ENCODE measurements at places on chromosomes 4 and X.
A peak's percentile ranks its signal among the peaks of the same experiment; 100 is the strongest.

DNA sequence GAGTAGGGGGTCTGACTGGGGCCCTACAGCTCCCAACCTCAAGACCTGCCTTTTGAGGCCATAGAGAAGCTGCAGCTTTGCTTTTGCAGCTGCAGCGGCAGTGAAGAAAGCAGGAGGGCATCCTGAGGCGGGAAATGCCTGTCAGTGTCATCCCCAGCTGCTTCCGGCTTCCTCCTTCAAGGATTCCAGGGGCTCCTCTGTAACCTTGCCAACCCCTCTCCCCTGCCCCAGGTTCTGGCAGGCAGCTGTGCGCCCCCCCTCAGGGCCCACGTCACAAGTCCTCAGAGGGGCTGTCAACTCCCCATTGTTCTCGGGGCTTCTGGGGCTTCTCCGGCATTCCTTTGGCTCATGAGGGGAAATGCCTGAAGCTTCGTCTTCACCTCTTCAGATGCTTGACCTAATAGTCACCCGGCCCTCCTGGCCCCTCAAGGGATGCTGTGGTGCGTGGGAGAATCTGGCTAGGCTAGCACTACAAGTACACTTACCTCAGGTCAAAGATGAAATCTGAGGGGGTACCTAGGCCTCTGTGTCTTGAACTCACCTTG, 31.9 kb downstream of the APLN start:
- DNase-seq = peak; percentile 86

GRCh38 chrX:37599729-37600128, 28.3 kb downstream of the LANCL3 start:
- DNase-seq = no peak

DNA sequence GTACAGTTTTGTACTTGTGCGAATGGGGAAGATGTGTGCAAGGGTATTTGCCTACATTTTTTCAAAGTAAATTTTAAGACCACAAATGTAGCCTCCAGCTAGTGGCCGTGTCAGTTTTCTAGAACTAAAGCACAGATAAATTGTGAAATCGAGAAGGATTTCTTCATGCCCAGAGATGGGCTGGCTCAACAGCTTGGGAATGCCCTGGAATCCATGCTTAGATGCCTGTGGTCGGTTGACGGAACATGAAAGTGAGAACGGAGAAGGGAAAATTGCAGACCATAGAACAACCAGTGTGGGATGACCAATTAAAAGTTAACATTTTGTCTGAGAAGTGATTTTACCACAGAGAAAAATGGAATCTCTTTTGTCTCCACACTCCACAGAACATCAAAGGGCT, 73.2 kb upstream of the VCX2 start:
- DNase-seq = no peak

DNA sequence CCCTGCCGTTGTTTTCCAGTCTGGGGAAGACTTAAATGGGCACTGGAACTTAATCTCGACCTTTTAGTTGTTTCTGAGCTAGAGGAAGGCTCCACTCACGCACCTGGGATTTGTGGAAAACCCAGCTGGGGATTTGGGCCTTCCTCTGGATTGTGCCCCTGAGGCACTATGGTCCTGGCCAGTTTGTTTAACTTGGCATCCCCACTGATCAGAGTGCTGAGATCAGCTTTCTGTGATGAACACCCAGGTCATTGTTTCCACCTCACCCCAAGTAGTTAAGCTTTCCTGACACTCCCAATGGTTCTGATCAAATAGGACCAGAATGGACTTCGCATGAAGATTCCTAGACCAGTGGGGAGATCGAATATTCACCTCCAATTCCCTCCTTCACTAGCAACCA, 20.5 kb upstream of the NAP1L5 start:
- DNase-seq = no peak

GRCh38 chr4:74540193-74540592, 95.3 kb downstream of the AREG start:
- DNase-seq = peak; percentile 67

DNA sequence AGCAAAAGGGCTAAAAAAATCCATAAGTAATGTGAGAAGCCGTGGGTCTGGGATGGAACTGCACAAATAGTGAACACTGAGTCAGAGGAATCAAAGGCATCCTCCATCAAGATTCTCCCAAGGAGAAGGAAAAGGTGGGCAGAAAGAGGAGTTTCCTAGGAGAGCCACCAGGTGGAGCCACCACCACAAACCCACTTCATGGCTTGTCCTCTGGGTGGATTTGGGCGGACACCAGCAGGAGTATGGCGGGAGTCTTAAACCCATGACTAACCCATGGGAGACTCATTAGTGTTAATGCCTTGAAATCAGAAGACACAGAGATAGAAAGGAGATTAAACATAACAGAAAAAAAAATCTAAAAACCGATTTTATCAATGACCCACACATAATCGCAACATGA, 147.7 kb downstream of the SH3KBP1 start:
- peak; percentile 78 for DNase-seq

DNA sequence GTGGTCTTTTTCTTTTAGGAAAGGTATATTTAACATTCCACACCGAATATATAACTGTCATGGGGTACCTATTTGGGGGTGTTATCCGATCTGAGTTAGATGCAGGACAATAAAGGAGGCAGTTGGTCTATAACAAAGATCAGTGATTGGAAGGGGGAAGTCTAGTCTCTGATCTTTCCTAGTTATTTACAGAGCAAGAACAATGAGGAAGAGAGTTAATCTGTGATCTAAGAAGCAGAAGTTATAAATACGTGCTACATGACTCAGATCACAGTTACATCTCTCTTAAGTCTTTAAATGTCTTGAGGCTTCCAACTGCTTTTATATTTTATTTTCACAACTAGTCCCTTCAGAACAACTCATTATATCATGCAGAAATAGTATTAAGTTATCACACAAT, 33.2 kb upstream of the ARMCX4 start:
- DNase-seq = no peak

- DNase-seq = no peak
These were observed 106.2 kb downstream of the FAM9B start for GRCh38 chrX:8927701-8928100.

- DNase-seq = peak; percentile 50
These were observed 204.9 kb upstream of the PPARGC1A start for GRCh38 chr4:24094726-24095125.

DNA sequence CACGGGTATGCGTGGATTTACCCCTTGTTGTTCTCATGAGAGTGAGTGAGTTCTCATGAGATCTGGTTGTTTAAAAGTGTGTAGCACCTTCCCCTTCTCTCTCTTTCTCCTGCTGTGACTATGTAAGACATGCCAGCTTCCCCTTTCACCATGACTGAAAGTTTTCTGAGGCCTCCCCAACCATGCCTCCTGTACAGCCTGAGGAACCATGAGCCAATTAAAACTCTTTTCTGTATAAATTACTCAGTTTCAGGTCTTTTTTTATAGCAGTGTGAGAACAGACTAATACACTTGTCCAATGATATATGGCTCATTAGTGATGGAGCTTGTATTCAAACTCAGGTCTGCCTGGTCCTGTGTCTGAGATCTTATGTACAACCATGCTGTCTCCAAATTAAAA, 28.5 kb upstream of the RTL3 start:
- DNase-seq = no peak

- peak; percentile 38 for DNase-seq
These were observed 47.2 kb upstream of the TFDP3 start for GRCh38 chrX:133265331-133265730.

DNA sequence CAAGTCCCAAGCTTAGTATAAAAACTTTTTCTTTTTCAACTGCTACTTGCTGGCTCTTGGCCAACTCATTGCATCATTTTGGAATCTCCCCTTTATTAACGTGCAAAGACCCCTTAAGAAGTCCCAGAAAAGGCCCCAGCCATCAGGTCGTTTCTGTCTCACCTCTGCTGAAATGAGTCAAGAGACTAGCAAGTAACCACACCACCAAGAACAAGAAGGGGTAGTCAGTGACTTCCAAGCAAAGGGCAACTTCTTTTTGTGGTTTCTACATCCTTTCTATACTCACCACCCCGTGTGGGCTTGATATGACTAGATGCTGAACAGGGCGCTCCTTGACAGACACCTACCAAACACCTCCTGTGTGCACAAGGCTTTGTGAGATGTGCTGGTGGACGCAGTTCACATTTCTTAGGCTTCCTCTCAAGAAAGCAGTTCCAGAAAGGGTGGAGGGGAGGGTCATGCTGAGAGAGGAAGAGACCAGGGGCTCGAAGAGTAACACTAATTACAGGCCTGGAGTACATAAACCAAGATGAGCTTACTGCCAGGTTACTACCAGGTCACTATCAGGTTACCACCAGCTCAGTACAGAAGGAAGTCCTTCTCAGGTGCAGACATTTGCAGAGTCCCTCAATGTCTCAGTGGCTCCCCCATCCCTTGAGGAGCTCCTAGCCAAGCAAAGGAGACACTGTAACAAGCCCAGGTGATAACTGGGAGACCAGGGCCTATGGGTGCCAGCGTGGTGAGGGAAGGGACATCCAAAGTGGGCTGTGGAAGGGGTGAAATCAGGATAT, 19.3 kb downstream of the JAKMIP1 start:
- DNase-seq = no peak

GRCh38 chr4:41569961-41570360, 32.0 kb downstream of the LIMCH1 start:
- DNase-seq = no peak

GRCh38 chrX:153706799-153707198, 17.4 kb downstream of the BCAP31 start:
- DNase-seq = no peak

- DNase-seq = peak; percentile 31
These were observed 4.7 kb downstream of the SLIT2 start for GRCh38 chr4:20256381-20256881.

DNA sequence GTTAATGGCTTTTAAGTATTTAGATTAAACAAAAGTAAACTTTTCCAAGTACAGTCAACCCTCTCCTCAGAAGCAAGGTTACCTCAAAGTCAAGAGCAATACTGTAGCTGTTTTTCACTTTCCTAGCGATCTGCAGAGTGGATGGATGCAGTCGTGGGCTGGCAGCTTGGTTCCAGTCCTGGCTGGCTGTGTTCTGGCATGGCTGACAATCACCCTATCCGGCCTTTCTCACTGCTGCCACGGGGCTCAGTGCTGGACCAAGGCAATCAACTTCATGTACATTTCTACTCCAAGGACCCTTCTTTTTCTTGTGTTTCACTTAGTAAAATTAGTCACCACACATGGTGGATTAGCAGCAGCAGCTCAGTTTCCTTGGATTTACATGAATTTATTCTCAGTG, 208.3 kb downstream of the GABRB1 start:
- no peak for DNase-seq

DNA sequence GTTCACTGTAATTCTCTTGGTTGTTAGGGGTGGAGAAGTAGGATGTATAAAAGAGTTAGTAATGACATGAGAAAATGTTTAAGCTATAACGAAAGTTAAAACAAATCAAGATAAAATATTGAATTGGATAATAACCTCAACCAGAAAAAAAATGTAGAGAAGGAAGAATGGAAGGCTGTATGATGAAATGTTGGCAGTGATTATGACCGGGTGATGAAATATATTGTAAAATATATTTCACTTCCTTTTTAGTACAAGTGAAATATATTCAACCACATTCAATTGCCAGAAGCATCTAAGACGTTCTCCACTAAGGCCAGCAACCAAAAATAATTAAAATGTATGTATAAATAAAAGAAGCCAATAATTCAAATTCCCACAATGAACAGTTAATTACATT, 309.3 kb upstream of the FGF13 start:
- peak; percentile 0 for DNase-seq

DNA sequence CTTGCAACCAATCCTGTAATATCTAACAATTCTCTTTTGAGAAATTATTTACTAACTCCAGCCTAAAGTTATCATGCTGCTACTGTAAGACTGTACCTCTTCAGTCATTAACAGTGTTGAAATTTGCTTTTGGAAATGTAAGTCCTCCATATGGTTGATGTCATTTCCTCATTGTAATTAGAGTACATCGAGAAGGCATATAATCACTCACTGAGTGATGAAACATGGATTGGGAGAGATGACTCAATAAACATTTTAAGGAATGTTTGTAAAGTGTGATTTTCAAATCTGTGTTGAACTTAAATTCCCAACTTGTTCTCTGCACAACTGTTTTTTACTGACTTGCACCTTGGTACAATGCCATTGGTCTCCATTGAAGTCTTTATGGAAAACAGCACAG, 61.2 kb downstream of the HMGB2 start:
- DNase-seq = peak; percentile 68

- no peak for DNase-seq
These were observed 210.8 kb upstream of the RASGEF1B start for GRCh38 chr4:81682492-81682891.

DNA sequence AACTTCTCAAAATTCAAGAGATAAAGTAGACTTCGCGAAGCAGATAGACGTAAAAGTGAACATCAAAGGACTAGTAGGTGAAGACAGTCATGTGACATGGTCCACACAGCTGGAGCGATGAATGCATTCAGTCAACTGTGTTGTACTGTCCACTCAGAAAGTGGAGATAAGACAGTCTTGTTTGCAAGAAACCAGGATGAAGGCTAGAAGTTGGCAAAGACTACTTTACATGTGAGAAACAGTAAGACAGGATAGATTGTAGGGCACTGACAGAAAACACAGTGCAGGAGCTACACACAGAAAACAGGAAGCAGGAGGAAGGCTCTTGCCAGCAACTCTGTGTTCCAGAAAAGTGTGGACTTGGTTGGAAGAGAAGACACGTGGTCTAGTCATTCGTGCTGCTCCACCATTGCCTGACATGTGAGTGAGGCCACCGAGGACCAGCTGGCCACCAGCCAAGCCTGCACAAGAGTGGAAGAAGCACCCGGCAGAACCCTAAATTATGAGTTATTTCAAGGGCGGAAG, 78.9 kb downstream of the FAT1 start:
- no peak for DNase-seq

- DNase-seq = peak; percentile 81
These were observed 952 bp downstream of the ARSD start for GRCh38 chrX:2928191-2928582.

DNA sequence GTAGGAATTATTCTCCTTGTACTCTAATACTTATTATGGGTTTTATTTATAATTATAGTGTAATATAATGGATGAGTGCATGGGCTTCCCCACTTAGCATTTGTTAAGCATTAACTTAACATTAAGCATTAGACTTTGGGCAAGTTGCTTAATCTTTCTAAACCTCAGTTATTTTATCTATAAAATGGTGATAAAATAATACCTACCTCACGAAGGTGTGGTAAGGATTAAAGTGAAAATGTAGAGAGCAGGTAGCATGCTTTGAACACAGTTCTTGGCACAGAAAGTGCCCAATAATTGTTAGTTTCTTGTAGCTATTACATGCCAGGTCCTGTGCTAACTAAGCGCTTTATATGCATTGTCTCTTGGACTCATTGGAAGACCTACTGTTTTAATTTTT, 2.6 kb downstream of the MSMO1 start:
- DNase-seq = no peak

GRCh38 chr4:185456131-185456530, 15.4 kb downstream of the CCDC110 start:
- no peak for DNase-seq

All from fibroblast of skin of right biceps (primary cell).